ENCODE measurements at places on chromosomes 1 and 21. TPM values are rescaled to one million over a fixed set of nuclear protein-coding genes. Genes with fewer than 3 reads are reported as not detected.

GRCh38 chr1:7752512-7753417 lies 18.3 kb upstream of the VAMP3 start:
- peaks cover 21% of the 10 kb centered on the region for H3K4me1 ChIP-seq
- peak overlapping the region; percentile 17 for H3K27ac ChIP-seq
- peak overlapping the region; percentile 66 for H3K4me3 ChIP-seq
- no peaks in the 10 kb centered on the region for H3K27me3 ChIP-seq
- peak; percentile 46 for DNase-seq
- H3K36me3 ChIP-seq: no peaks in the 10 kb centered on the region

DNA sequence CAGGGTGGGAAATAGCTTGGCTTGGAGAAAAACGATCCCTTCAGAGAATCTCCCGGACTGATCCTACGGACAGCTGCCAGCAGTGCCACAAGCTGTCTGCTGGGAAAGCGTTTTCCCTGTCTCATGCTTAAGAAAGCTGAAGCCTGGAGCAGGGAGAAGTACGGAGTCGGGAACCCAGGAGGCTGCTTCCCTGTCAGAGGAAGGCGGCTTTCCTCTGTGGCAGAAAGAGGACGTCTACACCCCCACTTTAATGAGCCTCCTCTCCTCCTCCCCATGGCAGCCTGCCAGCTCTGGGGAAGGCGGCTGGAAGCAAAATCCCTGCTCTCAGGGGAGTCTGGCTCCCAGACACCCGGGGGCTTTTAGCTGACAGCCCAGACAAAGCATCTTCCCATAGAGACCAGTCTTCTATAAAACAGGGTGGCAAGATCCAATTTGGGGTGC lies 7.3 kb downstream of the KIF21B start:
- no peak for DNase-seq
- H3K27ac ChIP-seq: peak overlapping the region; percentile 84

Gene NR1I3
- not detected for polyA plus RNA-seq

DNA sequence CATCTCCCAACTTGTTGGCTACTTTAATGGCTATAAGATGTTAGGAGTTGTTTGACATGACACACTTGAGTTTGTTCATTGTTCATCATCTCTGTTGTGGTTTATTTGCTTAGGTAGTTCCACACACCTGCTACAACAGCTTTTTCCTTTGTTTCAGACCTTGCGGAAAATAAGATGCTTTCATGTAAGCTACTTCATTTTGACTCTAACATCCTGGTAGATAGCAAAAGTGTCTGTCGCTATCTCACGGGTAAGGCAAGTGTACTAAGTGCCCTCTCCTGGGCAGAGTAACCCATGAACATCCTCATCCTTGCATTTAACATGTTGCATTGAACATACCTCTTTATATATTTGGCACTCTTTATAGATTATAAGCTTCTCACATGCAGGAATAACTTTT lies 1.6 kb upstream of the OR10T2 start:
- no peaks in the 10 kb centered on the region for H3K36me3 ChIP-seq
- no peak overlapping the region for H3K27ac ChIP-seq
- H3K4me3 ChIP-seq: no peak overlapping the region
- DNase-seq: no peak

DNA sequence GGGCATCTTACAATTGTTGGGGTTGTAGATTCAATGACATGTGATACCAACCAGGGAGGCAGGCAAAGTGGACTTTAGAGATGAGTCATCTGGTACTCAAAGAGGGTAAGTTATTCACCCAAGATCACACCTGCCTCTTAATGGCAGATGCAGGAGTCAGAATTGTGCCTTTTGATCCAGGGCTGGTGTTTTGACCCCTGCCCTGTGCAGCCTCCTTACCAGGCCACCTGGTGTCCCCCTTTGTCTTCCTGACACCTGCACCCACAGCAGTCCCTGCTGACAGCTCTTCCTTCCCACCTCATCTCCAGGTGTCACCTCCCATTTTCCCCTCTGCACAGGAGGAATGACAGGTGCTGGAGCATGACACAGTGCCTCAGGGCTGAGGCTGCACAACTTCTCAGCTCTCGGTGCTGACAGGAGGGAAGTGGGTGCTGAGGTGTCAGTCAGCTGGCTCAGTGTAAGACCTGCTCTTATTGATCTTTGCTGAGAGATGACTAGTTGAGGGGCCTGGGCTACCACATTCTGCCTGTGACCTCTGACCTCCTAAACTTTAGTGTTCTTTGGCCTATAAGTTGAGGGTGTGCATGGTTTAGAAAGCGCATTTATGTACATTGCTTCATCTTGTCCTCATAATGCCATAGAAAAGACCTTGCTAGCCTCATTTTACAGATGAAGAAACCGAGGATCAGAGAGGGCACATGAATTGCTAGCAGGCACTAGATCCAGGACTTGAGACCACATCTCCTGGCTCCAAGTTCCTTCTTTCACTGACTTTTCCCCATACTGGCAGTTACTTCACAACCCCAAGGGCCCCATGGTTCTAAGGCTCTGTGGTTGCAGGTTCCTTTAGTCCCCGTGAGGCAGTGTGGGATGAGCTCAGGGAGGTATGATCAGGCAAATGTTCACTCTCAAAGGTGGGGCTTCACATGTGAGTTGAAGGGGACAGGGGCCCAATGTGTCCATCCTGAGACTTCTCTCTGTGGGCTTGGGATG lies 31.3 kb downstream of the CACNA1E start:
- DNase-seq: no peak
- no peak overlapping the region for H3K4me3 ChIP-seq
- no peaks in the 10 kb centered on the region for H3K36me3 ChIP-seq
- H3K27me3 ChIP-seq: peaks cover 4% of the 10 kb centered on the region
- no peak overlapping the region for H3K27ac ChIP-seq

DNA sequence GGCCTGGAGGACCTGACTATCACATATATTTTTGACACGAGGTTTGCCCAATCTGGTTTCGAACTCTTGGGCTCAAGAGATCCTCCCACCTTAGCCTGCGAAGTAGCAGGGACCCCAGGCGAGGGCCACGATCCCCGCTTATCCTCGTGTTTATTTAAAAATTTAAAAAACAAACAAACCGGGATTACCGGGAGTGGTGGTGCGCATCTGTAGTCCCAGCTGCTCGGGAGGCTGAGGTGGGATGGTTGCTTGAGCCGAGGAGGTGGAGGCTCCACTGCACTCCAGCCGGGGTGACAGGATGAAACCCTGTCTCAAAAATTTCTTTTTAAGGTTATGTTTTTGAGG lies 452 bp upstream of the EXOSC10 start:
- H3K27me3 ChIP-seq: peaks cover 3% of the 10 kb centered on the region
- peak overlapping the region; percentile 97 for H3K4me3 ChIP-seq
- DNase-seq: no peak
- H3K27ac ChIP-seq: peak overlapping the region; percentile 90

DNA sequence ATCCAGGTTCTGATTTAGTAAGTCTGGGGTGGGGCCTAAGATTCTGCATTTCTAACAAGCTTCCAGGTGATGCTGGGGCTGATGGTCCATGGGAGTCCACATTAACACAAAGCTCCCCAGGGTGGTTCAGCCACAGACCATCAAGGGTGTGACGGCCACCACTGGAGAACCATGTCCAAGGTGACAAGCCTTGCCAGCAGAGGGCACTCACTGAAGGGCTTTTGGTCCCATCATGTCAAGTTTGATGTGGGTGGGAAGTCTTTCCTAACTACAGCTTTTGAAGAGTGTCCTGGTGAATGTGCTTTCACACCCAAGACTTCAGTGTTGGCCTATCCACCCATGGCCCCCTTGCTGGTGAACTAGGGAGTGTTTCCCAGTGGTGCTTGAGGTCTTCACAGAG lies 67.1 kb downstream of the UBE2T start:
- H3K4me3 ChIP-seq: no peak overlapping the region
- H3K36me3 ChIP-seq: peaks cover 19% of the 10 kb centered on the region

DNA sequence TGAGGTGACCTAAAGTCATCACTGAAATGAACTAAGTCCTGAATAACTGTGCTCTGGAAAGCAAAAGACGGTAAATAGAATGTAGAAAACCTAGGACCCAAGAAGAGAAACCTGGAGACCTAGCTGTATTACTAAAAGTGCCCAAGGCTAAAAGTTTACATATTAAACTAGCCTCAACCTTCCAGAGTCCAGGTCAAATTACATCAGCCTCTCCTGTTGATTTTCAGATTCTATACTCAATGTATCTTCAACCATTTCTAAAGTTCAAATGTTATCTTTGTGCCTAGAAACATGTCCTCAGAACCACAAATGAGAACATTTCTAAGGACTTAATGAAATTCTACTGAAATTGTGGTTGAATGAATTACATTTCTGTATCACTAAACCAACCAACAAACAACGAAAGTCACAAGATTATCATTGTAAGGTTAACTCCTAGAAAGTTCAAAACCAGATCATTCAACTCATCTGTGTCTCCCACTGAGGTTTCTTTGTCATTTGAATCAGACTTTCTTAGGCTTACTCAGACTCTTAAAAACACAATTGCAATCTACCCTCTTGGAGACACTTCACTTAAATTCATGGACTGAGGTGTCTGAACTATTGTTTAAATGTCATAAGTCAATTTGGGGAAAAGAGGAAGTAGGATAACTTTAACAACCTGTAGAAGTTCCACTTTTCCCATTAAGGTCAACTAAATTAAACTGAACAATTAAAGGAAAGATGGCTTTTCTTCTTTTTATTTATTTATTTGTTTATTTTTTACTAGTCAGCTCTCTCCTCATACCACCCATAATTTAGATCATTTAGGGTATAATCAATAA lies 207.7 kb downstream of the BARHL2 start:
- H3K36me3 ChIP-seq: no peaks in the 10 kb centered on the region
- H3K4me1 ChIP-seq: no peaks in the 10 kb centered on the region
- H3K27me3 ChIP-seq: peaks cover 7% of the 10 kb centered on the region
- no peak overlapping the region for H3K27ac ChIP-seq
- H3K4me3 ChIP-seq: no peak overlapping the region
- DNase-seq: no peak

Gene AUNIP
- 0.31 TPM for polyA plus RNA-seq

DNA sequence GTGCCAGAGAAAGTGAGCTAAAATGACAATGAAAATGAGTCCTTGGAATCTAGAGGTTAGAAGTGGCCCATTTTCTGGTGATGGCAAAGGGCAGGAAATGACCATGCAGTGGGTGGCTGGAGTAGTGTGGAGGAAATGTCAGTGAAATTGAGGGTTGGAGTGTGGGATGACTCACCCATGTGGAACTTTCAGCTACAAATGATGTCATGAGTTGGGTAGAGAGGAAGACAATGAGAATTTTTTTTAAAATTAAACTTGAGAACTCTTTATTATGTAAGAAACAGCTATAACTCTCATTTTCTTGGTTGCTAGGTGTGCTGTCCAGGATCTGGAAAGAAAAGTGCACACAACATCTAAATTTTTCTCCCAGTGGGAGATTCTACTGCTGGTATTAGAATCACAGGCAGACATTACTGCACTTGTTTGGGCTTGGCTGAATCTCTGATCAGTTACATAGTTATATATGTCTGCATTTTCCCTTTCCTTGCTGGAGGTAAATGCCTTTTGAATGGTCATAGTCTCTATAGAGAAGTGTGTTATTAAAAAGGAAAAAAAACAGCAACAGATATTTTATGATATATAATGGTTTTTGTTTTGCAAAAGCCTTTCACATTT lies 56.8 kb upstream of the GNG12 start:
- no peaks in the 10 kb centered on the region for H3K36me3 ChIP-seq
- H3K27ac ChIP-seq: no peak overlapping the region
- peaks cover 2% of the 10 kb centered on the region for H3K4me1 ChIP-seq
- H3K27me3 ChIP-seq: peaks cover 6% of the 10 kb centered on the region

GRCh38 chr1:234551032-234551378 lies 59.0 kb downstream of the IRF2BP2 start:
- H3K27ac ChIP-seq: no peak overlapping the region
- DNase-seq: no peak
- H3K4me1 ChIP-seq: no peaks in the 10 kb centered on the region
- H3K27me3 ChIP-seq: peaks cover 3% of the 10 kb centered on the region

Gene ZNF670
- not detected for polyA plus RNA-seq

GRCh38 chr21:46597031-46597430 lies 7.9 kb downstream of the S100B start:
- DNase-seq: no peak
- H3K27me3 ChIP-seq: no peaks in the 10 kb centered on the region
- H3K27ac ChIP-seq: no peak overlapping the region
- no peak overlapping the region for H3K4me3 ChIP-seq
- H3K36me3 ChIP-seq: peaks cover 3% of the 10 kb centered on the region

DNA sequence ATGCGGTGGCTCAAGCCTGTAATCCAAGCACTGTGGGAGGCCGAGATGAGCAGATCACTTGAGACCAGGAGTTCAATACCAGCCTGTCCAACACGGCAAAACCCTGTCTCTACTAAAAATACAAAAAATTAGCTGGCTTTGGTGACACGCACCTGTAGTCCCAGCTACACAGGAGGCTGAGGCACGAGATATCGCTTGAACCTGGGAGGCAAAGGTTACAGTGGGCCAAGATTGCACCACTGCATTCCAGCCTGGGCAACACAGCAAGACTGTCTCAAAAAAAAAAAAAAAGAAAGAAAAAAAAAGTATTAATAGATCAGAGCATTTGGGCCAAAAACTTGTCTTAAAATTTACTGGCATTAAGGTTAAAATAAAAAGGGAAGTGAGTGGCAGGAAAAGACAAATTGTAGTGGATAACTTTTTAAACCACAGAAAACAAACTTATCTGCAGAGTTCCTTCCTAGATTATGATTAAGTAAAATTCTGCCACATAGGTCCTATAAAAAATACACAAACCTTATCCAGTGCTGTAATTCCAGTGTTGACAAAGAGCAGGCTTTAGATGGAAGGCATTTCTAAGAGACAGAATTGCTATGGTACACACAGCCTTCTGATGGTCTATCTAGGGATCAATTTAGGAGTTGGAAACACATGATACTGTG lies 53.3 kb downstream of the EIF4G3 start:
- peaks cover 3% of the 10 kb centered on the region for H3K27me3 ChIP-seq
- no peaks in the 10 kb centered on the region for H3K36me3 ChIP-seq
- peaks cover 22% of the 10 kb centered on the region for H3K4me1 ChIP-seq
- no peak overlapping the region for H3K27ac ChIP-seq
- no peak for DNase-seq

DNA sequence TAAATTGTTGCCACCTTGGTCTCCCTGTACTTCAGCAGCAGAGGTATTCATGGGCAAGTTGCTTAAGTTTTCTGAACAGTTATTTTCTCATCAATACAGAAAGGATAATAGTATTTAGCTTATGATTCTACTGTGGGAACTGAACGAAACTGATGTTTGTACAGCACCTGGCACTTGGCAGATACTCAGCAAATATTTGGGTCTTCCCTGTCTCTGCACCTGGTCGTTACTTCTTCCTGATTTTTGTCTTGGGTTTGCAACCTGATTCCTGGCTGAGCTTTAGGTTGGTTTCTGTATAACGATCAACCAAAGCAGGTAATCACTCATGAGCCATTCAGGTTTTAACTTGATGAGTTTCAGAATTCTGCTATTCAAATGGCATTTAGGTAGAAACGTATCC lies 490.6 kb downstream of the KIF26B start:
- H3K4me3 ChIP-seq: no peak overlapping the region
- no peak overlapping the region for H3K27ac ChIP-seq
- H3K36me3 ChIP-seq: peaks cover 9% of the 10 kb centered on the region
- peaks cover 3% of the 10 kb centered on the region for H3K27me3 ChIP-seq

Gene S100A7
- polyA plus RNA-seq: not detected

Data from immature natural killer cell (primary cell).